ENCODE measurements at places on chromosomes 6 and 20. TPM values are rescaled to one million over a fixed set of nuclear protein-coding genes. Genes with fewer than 3 reads are reported as not detected.

- H3K27me3 ChIP-seq: no peaks in the 10 kb centered on the region
- DNase-seq: no peak
- H3K4me3 ChIP-seq: no peak overlapping the region
- H3K36me3 ChIP-seq: peaks cover 10% of the 10 kb centered on the region
- no peak overlapping the region for H3K27ac ChIP-seq
- peaks cover 4% of the 10 kb centered on the region for H3K4me1 ChIP-seq
Observed at GRCh38 chr6:129638055-129638684, 71.8 kb downstream of the ARHGAP18 start.

DNA sequence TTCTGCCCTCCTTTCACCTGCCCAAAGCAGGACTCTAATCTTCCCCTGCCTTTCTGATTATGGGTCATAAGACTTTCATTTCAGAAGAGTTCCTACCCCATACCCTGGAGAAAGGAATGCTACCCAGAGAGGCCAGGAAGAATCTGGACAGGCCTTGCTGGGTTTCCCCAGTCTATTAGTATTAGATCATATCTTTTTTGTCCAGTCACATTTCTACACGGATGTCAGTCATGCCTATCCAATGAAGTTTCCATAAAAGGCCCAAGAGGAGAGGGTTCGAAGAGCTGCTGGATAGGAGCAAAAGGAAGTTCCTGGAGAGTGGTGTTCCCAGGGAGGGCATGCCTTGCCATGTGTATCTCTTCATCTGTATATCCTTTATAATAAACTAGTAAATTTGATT, 3.2 kb downstream of the POLH start:
- no peak overlapping the region for H3K4me3 ChIP-seq
- H3K27me3 ChIP-seq: no peaks in the 10 kb centered on the region
- peaks cover 11% of the 10 kb centered on the region for H3K36me3 ChIP-seq

- DNase-seq: no peak
- H3K4me1 ChIP-seq: peaks cover 46% of the 10 kb centered on the region
- no peak overlapping the region for H3K4me3 ChIP-seq
- no peaks in the 10 kb centered on the region for H3K27me3 ChIP-seq
- H3K27ac ChIP-seq: peak overlapping the region; percentile 83
- no peaks in the 10 kb centered on the region for H3K36me3 ChIP-seq
Observed at GRCh38 chr6:139337001-139337400, 37.4 kb downstream of the CITED2 start.

GRCh38 chr6:12189661-12190060, 100.5 kb upstream of the EDN1 start:
- no peak for DNase-seq
- no peaks in the 10 kb centered on the region for H3K4me1 ChIP-seq
- no peaks in the 10 kb centered on the region for H3K27me3 ChIP-seq
- no peak overlapping the region for H3K4me3 ChIP-seq

DNA sequence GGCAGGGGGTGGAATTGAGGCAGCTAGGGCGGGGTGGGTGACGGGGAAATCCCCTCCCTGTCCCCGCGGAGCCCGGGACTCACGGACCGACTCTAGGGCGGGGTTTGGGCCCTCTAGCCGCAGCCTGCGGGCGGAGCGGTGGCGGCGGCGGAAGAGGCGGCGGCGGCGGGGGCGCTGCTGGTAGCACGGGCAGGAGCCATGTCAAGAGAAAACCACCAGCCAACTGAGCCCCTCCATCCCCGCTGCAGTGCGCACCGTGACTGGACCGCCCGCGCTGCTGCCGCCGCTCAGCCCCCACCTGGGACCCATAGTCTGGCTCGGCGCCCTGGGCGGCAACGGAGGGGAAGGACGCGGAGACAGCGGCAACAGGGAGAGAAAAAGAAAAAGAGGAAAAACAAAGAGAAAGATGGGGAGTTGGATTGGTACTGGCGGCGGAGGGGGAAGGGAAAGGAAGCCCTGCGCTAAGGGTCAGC, 1.2 kb upstream of the C6orf62 start:
- H3K36me3 ChIP-seq: peaks cover 21% of the 10 kb centered on the region
- H3K27ac ChIP-seq: peak overlapping the region; percentile 100
- peak overlapping the region; percentile 99 for H3K4me3 ChIP-seq

RNASET2 gene
- total RNA-seq: 50.1 TPM

DNA sequence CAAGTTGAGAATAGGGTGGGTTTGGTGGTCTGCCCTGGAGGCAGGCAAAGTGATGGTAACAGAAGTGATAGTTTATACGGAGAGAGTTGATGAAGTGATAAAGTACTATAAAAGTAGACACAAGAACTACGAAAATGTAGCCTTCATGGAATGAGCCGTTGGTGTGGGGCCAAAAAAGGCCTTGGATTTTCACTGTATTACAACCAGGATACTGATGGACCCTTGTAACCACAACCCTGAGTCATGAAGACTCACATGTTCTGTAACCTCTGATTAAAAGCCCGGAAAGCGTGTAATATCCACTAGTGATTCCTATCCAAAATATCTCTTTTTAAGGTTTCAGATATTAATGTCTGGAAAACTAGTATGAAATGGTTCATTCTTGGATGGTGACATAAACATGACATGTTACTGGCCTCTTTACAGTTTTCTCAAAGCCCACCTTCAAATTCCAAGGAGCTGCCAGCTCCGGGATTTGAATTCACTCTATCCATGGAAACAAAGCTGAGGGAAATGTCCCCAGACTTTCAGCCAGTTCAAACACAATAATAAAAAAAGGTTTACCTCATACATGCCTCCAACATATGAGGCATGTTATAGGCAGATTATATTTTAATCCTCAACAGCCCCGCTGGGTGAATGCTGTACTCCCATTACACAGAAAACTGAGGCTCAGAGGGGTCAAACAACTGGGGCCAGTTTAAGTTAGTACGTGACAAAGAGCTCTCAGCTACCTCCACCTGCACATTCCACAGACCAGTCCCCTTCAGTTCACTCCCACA, 55.4 kb downstream of the MRPL14 start:
- H3K4me1 ChIP-seq: peaks cover 56% of the 10 kb centered on the region
- no peaks in the 10 kb centered on the region for H3K36me3 ChIP-seq
- no peaks in the 10 kb centered on the region for H3K27me3 ChIP-seq
- peak overlapping the region; percentile 77 for H3K27ac ChIP-seq
- no peak for DNase-seq

DNA sequence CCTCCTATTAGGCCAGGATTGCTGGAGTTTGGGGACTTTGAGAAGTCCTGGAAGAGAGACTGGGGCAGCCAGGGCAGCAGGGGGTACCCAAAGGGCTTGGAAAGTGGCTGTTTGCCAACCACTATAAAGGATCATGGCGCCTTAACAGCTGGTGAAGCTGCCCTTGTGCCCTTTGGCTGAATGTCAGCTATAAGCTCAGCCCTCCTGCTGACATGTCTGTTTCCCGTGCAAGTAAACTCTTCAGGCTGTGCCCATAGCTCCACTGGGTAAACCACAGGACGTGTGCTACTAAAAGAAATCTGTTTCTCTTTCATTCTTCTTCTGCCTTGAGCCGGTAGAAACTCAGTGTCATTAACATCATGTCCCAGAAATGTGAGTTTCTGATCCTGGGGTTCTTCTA, 97.3 kb downstream of the CAP2 start:
- no peak overlapping the region for H3K27ac ChIP-seq
- H3K4me3 ChIP-seq: no peak overlapping the region
- H3K36me3 ChIP-seq: no peaks in the 10 kb centered on the region
- no peak for DNase-seq
- H3K4me1 ChIP-seq: peaks cover 5% of the 10 kb centered on the region

All from suprapubic skin (tissue), 4 donors.